ENCODE measurements at places on chromosomes 3 and 15.

- DNase-seq, result no peak
Measured at GRCh38 chr3:49512781-49513355, 41.4 kb upstream of the BSN start.

- DNase-seq, result no peak
Measured at GRCh38 chr15:76303909-76304308, 7.4 kb downstream of the ETFA start.

- DNase-seq, result no peak
Measured at GRCh38 chr3:145857956-145858355, 303.0 kb downstream of the PLOD2 start.

DNA sequence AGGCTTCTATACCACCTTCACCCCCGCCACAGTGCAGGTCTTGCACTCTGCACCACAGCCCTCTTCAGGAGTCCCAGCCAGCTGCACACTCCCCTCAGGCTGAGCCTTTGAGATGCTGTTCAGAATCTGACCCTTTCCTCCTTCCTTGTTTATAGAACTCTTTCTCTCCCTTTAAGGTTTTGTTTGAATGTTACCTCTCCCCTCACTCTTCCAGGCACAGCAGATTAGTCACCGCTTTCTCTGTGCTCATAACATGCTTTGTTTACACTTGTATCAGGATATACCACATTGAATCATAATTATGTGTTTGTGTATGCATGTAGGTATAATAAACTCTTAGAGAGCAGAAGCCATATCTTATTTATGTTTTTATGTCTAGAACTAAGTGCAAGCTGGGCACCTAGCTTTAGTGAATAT is 168.4 kb upstream of the BCL6 start:
- DNase-seq, result no peak

GRCh38 chr15:75213768-75214221 is 12.1 kb downstream of the C15orf39 start:
- DNase-seq, result no peak

DNA sequence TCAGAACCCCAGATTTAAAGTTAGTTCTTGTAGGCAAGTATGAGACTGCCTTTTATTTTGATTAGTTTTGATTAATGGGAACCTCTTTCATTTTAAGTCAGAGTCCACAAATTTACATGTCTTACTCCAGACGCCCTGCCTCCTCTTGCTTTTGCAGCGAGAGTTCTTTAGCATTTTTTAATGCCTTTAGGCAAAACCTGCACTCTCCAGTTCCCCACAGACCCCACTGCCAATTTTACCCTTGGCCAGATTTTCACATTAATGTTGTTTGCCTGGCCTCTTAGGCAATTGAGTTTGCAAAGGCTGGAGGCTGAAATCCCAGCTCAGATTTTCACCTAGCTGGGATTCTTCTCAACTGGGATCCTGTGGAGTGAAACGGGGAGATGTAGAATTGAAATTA is 85.8 kb downstream of the GAP43 start:
- DNase-seq, result no peak

- no peak for DNase-seq
Measured at GRCh38 chr3:172138792-172139507, 99.6 kb downstream of the FNDC3B start.

DNA sequence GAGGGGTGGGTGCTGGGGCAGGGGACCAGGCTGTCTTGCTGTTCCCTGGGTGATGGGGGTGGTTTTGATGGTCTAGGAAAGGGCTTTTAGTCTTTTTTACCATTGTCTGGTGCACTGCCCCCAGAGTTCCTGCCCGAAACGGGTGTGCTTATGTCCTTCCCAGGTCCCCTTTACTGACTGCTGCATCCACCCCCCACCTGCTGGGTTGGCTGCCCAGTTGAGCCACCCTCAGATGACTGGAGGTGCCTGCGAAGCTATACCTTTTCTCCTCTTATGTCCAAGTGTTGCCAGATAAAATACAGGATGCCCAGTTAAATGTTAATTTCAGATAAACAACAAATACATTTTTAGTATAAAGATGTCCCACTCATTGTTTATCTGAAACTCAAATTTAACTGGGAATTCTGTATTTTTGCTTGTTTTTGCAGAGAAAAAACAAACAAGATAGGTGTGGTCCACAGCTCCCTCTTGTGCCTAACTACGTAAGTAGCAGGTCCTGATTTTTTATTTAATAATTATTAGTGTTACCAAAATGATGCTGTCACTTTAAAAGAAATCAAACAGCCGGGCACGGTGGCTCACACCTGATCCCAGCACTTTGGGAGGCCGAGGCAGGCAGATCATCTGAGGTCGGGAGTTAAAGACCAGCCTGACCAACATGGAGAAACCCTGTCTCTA is 6.1 kb upstream of the RPP14 start:
- no peak for DNase-seq

DNA sequence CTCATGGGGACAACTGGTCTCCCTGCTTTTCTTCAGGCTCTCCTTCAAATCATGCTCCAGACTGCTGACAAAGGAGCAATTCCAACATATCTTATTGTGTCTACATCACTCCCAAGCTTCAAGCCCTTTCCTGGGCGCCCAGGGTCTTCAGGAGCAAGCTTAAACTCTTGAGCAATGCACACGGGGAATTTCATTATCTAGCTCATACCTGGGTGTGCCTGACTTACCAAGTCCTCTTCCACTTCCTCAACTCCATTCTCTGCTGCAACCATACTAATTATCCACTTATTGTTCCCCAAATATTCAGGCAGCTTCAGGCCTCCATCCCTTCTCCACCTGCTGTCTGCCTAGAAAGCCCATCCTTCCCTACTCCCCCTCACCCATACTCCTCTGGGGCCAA is 50.6 kb downstream of the B3GNT5 start:
- DNase-seq, result no peak

- DNase-seq, result no peak
Measured at GRCh38 chr3:174532776-174533175, 326.4 kb upstream of the NAALADL2 start.

DNA sequence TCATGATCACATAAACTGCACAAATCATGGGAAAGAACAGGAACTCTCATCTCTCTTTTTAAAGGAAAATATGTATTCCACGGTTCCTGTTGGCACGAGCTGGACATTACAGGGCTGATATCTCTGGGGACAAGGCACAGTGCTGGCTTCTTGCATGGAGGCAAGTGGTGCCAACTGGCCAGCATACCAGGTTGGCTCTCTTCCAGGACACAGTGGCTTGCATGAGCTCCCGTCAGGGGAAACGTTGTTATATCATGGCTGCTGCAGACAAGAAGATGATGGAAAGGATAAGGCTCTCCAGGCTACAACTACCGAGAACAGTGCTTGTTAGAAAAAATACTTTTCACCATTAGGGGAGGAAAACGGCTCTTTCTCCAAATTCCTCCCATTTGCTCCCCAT is 283.9 kb downstream of the RORA start:
- no peak for DNase-seq

DNA sequence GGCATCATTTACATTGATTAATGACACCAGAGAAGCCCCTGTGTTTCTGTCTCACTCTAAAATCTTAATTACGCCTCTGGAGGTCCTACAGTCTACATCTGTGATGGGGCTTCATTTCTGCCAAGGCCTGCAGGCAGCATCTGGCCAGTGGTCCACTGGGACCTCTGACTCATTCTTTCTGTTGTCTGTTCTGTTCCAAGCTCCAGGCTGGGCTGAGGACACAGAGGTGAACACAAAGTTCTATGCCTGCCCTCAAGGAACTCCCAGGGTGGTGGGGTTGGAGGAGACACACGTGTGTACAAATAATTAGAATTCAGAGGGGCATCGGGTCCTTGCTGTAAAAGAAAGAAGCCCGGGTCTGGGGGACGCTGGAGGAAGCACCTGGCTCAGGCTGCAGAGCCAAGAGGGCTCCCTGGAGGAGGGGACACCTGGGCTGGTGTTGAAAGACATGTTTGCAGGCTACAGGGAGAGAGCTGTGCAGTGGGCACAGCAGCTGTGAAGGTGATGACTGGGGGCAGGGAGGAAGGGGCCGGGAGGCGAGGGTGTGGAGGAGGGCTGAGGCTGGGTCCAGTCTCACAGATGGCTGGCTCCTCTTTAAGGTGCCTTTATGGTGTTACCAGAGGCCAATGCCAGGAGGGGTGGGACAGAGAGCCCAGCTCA is 103.3 kb upstream of the PRR23E start:
- no peak for DNase-seq

GRCh38 chr3:75631541-75631940 is 32.6 kb upstream of the FRG2C start:
- DNase-seq, result no peak

- no peak for DNase-seq
Measured at GRCh38 chr15:80613762-80614365, 81.2 kb upstream of the ABHD17C start.

DNA sequence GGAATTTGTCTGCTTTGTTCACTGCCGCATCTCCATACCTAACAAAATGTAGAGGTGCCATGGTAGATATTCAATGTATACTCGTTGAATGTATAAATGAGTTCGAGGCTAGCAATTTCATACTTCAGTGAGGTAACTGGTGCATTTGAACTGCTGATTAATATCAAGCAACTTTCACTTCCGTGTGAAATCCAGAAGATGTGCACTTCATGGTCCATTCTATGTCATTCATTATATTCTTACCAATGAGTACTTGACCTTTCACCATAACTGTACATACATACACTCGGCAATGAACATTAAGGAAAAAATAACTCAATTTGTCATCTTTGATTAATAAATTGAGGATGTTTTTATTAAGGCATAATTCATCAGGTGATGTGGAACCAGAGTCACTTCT is 598.5 kb downstream of the ZNF385D start:
- no peak for DNase-seq

DNA sequence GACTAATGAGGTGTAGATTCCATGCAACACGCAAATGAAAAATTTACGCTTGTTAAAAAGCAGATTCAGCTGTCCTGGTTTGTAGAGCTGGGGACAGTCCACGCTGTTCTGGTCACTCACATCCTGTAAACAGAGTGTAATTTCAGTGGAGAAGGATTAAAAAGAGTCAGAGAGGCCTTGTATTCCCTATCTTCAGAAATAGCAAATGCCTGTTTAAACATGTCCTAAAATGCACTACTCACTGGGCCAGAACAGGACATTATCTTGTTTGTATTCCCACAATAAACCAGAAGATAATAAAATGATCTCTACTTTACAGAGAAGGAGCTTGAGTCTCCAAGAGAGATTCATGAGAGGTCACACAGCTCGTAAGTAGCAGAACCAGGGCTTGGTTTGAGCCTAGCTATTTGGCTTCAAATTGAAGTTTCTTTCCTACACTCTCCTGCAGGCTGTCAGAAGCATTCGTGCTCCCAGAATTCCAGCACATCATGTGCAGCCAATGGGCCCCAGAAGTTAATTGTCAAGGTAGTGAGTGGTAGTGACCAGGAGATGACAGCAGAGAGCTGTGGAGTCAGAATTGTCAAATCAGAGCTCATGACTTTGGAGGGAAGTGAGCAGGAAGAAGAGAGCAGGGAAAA is 242.5 kb downstream of the ATP8B4 start:
- no peak for DNase-seq

DNA sequence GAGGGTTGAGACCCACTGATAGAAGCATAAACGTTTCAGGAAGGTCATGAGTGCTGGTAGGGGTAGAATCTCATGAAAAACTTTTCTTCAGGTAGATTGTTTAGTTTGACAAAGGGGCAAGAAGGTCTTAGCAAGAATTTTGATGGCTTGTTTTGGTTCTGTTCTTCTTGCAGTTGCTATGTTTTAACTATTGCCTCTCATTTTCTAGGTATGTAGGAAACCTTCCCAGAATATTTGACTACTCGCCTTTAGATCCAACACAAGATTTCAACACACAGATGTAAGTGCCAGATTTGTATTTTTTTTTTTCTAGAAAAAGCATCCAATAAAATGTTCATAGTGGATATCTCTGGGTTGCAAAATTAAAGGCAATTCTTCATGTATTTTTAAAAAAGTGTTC is 77.1 kb downstream of the USP13 start:
- no peak for DNase-seq
